ENCODE measurements at places on chromosomes 3 and 15. TPM values are rescaled to one million over a fixed set of nuclear protein-coding genes. Genes with fewer than 3 reads are reported as not detected.

DNA sequence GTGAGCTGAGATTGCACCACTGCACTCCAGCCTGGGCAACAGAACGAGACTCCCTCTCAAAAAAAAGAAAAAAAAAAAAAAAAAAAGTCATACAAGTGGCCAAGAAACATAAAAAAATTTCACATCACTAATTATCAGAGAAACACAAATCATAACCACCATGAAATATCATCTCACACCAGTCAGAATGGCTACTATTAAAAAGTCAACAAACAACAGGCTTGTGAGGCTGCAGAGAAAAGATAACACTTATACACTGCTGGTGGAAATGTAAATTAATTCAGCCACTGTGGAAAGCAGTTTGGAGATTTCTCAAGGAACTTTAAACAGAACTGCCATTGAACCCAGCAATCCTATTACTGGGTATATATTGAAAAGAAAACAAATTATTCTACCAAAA lies 291.1 kb upstream of the MCTP2 start:
- no peaks in the 10 kb centered on the region for H3K4me1 ChIP-seq
- H3K27me3 ChIP-seq, result no peaks in the 10 kb centered on the region
- H3K36me3 ChIP-seq, result no peaks in the 10 kb centered on the region
- no peak overlapping the region for H3K27ac ChIP-seq
- H3K4me3 ChIP-seq, result no peak overlapping the region
- DNase-seq, result no peak

DNA sequence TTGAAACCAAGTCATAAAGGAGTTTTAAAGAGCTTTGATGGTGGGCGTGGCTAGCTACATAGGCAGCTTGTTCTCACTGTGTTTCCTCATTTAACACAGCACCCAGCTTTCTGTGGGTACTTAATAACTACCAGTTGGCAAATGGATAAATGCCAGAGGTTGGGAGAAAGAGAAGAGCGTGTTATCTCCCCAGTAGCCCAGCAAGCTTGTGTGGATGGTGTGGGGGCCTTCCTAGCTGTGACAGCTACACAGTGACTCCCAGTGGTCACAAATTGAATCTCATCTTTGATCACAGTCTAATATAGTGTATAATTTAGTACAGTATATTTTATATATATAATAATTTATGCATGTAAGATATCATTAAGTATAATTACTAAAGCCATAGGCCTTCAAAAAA lies 984.1 kb downstream of the EPHA3 start:
- H3K4me1 ChIP-seq, result no peaks in the 10 kb centered on the region
- no peaks in the 10 kb centered on the region for H3K27me3 ChIP-seq
- no peak overlapping the region for H3K4me3 ChIP-seq
- DNase-seq, result no peak
- H3K27ac ChIP-seq, result no peak overlapping the region

DNA sequence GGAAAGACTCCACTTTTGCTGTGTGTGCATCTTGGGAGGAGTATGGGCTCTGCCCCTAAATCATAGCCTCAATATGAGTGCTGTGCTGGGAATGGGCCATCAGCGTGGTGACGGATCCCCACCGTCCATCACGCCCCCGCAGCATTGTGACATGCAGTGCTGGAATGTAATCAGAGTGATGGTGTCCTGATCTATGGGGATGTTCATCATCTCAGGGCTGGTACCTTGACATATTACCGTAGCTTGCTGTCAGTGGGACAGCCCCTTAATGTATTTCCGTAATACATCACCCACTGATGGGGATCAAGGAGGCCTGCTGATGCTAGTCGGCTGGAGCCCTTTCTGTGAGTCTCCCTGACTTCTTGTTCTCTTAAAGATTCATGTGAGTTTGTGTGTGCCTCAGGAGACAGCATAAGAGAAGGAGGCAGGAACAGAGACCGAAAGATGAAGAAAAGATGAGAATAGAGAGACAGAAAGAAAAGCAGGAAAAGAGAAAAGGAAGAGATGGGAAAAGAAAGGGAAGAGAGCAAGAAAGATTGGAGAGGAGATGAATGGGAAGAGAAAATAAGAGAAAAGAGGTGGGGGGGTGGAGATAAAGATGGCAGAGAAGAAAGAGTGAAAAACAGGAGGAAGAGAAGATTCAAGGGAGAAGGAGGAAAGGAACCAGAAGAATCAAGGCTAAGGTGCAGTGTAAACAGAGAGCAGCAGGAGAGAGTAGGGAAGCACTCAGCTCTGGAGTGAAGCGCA lies 183.7 kb downstream of the RPLP1 start:
- H3K4me1 ChIP-seq, result no peaks in the 10 kb centered on the region
- no peaks in the 10 kb centered on the region for H3K36me3 ChIP-seq
- no peak overlapping the region for H3K27ac ChIP-seq
- no peaks in the 10 kb centered on the region for H3K27me3 ChIP-seq
- no peak for DNase-seq

DNA sequence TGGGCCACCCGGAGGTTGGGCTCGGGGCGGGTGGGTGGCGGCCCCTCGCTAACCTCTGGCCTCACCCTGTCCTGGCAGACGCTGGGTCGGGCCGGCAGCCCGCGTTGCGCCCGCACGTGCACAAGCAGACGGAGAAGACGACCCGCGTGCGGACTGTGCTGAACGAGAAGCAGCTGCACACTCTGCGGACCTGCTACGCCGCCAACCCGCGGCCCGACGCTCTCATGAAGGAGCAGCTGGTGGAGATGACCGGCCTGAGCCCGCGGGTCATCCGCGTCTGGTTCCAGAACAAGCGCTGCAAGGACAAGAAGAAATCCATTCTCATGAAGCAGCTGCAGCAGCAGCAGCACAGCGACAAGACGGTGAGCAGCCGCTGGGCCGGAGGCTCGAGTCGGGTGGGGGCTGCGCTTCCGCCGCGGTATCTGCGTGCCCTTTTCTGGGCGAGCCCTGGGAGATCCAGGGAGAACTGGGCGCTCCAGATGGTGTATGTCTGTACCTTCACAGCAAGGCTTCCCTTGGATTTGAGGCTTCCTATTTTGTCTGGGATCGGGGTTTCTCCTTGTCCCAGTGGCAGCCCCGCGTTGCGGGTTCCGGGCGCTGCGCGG lies 3.7 kb downstream of the ISL2 start:
- H3K36me3 ChIP-seq, result no peaks in the 10 kb centered on the region
- DNase-seq, result peak; percentile 68
- peaks cover 18% of the 10 kb centered on the region for H3K27me3 ChIP-seq
- no peak overlapping the region for H3K27ac ChIP-seq
- no peaks in the 10 kb centered on the region for H3K4me1 ChIP-seq

GRCh38 chr3:126555795-126556636 lies 2.7 kb downstream of the C3orf22 start:
- no peaks in the 10 kb centered on the region for H3K27me3 ChIP-seq
- H3K27ac ChIP-seq, result no peak overlapping the region
- no peaks in the 10 kb centered on the region for H3K4me1 ChIP-seq
- no peak overlapping the region for H3K4me3 ChIP-seq

DNA sequence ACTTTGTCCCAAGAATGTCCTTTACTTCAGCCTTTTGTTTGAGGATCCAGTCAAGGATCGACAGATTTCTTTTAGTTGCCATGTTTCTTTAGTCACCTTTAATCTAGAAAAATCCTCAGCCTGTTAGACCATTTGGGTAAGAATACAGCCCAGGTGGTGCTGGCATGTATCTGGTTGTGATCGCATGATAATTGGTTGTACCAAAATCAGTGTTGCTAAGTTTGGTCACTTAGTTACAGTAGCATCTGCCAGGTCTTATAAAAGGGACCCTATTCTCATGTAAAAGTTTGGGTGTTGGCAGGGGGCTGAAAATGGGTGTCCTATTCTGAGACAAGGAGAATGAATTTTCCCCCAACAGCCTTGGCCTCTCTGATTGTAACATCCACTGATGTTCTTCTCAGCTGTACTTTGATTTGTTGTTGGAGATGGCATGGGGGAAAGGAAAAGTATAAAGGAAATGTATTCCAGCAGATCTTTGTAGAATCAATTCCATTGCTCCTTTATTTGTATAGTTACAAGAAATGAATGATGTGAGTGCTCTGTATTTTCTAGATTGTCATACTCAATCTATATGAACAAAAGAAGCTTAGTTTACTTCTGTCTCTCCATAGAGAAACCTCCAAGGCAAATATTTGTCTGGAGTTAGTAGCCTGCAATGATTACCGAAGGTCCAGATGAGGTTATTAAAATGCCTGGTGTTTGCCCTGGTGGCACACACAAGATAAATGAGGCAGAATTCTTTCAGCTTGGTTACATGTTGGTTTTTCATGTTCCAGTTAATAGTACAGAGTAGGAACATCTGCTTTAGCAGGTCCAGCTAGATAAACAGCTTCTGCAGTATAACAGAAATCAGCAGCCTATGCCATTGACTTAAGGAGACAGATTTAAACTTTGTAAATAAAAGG lies 65.7 kb downstream of the CMTM8 start:
- DNase-seq, result no peak
- H3K36me3 ChIP-seq, result no peaks in the 10 kb centered on the region
- H3K27me3 ChIP-seq, result no peaks in the 10 kb centered on the region
- peaks cover 16% of the 10 kb centered on the region for H3K4me1 ChIP-seq
- no peak overlapping the region for H3K27ac ChIP-seq

GRCh38 chr3:151837057-151837456 lies 23.1 kb downstream of the AADAC start:
- no peak overlapping the region for H3K4me3 ChIP-seq
- peaks cover 15% of the 10 kb centered on the region for H3K4me1 ChIP-seq
- no peaks in the 10 kb centered on the region for H3K36me3 ChIP-seq
- DNase-seq, result peak; percentile 23

DNA sequence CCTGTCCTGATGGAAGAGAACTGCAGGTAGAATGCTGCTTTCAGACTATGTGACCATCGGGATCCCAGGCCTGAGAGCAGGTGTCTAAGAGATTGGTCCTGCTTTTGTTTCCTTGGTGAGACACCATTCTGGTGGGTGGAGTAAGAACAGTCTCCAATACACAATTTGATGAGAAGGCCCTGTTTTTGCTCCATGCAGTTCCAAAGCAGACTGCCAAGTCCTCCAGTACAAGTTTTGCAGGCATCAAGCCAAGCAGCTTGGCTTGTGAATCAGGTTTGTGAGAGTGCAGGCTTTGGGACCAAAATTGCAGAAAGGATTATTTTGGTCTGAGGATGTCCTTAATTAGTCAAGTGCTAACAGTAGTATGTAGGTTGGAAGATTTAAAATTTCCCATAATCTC lies 381.6 kb downstream of the FOXP1 start:
- H3K36me3 ChIP-seq, result no peaks in the 10 kb centered on the region
- no peak overlapping the region for H3K4me3 ChIP-seq
- no peak for DNase-seq
- no peak overlapping the region for H3K27ac ChIP-seq
- H3K4me1 ChIP-seq, result peaks cover 26% of the 10 kb centered on the region

DNA sequence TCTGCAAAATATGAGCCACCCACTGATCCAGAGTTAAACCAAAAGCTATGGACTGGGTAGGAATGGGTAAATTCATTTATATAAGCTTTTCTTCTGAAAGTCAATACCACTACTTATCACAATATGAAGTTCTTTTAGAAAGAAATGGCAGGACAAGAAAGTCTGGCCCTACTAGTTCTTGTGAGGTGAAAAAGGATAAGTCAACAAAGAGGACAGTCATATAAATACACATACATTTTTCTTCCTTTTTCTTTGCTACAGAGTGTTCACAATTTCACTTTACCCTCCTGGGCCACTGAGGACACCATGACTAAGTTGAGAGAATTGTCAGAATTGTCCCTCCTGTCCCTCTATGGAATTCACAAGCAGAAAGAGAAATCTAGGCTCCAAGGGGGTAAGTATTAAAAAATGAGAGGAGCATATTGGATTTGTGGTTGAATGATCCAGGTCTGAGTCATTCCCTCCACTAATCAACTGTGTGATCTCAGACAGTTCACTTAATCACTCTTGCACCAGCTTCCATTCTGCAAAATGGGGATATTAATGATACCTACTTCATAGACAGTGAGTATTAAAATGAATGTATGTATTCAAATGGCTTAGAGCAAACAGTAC lies 27.6 kb downstream of the ACP3 start:
- no peak overlapping the region for H3K4me3 ChIP-seq
- no peaks in the 10 kb centered on the region for H3K4me1 ChIP-seq
- no peak overlapping the region for H3K27ac ChIP-seq
- no peaks in the 10 kb centered on the region for H3K36me3 ChIP-seq
- DNase-seq, result no peak

The RPL29 gene
- 705 TPM for total RNA-seq

DNA sequence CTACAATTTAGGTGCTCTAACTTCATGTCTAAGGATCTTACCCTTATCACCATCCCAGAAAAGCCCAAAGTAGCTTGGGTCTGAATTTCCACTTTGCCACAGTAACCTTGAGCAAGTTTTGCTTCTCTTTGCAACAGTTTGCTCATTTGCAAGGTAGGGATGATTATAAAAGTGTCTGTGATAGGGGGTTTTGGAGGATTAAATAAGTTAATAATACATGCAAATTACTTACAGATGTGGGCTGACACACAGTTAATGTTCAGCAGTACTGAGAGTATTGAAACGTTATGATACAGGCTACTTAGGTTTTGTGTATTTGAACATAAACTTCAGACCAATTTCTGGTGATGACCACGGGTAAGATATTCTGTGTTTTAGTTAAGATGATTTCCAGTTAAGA lies 444.7 kb upstream of the TPRG1 start:
- no peak for DNase-seq
- no peaks in the 10 kb centered on the region for H3K36me3 ChIP-seq
- no peak overlapping the region for H3K27ac ChIP-seq
- H3K4me1 ChIP-seq, result no peaks in the 10 kb centered on the region
- no peak overlapping the region for H3K4me3 ChIP-seq
- no peaks in the 10 kb centered on the region for H3K27me3 ChIP-seq
